ENCODE measurements at places on chromosomes 7 and 10.

DNA sequence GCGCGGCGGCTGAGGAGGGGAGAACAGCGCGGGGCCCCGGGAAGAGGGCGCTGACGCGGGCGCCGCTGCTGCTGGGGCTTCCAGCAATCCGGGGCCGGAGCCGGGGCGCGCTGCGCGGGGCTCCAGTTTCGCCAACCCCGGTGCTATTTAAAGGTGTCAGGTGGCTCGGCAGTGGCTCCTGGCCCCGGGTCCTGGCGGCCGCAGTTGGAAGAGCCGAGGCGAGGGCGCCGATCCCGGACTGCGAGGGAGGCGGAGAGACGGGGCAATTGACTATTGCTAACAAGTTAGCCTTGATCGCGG is 347 bp downstream of the LBX1 start:
- DNase-seq: no peak

DNA sequence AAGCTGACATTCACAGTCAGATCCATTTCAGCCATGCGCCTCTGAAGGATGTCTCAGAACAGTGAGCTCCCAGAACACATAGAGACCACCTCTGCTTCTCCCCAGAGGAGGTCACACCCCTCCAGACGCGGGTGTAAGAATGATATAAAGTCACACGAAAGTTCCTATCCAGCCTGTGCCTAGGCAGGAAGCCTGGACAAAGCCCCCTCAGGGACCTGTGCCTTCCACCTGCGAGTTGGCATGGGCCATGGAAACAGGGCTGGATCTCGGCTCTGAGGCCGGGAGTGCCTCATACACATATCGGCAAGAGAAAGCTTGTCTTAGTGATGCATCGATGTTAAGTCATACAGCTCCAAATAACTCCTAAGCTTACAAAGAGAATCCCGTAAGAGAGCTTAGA is 5.0 kb downstream of the VIPR2 start:
- DNase-seq: no peak

DNA sequence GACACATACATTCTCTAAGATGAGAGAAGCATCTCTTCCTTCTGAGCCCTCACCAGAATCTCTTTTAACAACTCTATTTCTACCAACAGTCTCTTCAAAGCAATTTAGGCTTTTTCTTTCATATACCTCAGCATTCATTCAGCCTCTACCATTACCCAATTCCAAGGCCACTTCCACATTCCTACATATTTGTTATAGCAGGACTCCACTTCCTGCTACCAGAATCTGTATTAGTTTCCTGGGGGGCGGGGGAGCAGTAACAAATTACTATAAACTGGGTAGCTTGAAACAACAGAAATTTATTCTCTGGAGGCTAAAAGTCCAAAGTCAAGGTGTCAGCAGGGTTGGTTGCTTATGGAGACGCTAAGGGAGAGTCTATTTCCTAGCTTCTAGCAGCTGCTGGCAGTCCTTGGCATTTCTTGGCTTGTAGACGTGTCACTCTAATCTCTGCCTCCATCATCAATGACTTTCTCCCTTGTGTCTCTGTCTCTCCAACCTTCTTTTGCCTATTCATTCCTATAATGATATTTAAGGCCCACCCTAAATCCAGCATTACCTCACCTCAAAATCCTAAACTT is 7.4 kb downstream of the PRPS1L1 start:
- no peak for DNase-seq

- DNase-seq: no peak
These were observed 89.4 kb downstream of the CTNNA3 start for GRCh38 chr10:67606572-67606971.

DNA sequence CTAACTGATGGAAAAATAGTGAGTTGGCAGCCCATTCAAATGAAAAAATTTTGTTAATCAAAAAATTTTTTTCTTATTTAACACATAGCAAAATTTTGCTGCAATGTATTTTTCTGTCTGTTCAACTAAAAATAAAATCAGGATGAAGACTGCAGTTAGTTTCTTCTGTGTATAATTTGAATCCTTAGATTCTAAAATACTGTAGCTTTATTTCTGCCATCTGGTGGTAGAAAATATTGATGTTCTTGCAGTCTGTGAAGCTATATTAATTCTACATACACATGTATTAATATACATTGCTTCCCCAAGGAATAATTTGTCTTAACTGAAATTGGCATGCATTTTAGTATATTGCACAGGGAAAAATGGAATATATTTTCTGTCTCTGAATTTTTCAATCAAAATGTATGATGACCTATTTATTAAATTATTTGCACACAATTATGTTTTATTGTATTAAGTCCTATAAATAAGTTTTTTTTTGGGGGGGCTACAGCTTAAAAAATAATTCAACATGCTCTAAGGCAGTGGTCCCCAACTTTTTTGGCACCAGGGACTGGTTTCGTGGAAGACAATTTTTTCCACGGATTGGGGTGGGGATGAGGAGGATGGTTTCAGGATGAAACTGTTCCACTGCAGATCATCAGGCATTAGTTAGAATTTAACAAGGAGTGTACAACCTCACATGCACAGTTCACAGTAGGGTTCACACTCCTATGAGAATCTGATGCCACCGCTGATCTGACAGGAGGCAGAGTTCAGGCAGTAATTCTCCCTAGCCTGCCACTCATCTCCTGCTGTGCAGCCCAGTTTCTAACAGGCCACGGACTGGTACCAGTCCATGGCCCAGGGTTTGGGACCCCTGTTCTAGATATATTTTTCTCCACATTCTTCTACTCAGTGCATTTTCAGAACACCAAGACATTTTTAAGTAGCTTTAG is 119.4 kb downstream of the GNAT3 start:
- DNase-seq: no peak
